NCI-H2107 (cell line): ENCODE measurements at places on chromosomes 5 and 9.

DNA sequence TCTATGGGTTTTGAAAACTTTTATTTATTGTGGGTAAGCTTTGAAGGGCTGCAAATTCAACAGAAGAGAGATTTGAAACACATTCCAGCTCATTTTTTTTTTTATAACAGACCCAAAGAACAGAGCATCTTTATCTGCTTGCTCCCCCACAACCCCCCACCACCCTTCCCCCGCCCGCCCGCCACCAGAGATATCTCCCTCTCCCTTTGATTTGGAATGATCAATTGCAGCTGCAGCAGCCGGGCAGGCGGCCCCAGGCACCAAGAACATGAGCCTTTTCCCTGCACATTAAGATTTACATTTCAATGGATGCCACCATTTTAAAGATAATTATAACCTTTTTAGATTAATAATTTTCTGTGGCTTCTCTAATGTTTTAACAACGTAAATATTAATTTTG is 510.9 kb downstream of the ZNF608 start:
- no peak for DNase-seq

GRCh38 chr5:1878050-1878849 is 4.5 kb downstream of the IRX4 start:
- no peak for DNase-seq

GRCh38 chr5:119022017-119022745 is 33.8 kb upstream of the DTWD2 start:
- DNase-seq, result no peak

GRCh38 chr5:147673791-147674190 is 108.7 kb downstream of the JAKMIP2 start:
- no peak for DNase-seq

DNA sequence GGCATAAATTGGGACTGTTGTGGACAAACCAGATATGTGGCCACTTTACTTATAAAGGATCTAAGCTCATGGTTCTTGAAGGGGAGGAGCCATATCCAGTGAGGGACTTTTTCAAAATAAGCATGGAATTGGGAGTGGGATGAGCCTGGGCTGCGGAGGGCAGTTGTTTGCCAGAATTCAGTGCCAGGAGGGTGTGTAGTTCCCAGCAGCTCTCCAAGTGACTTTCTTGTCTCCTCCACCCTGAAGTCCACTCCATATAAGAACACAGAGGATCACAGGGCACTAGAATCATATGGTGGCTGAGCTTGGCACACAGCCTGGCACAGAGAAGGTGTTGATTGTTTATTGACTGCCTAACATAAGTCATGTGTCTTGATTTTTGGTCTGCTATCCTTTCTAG is 121.1 kb downstream of the CAVIN4 start:
- DNase-seq, result no peak

GRCh38 chr9:134025606-134026541 is 593 bp downstream of the BRD3OS start:
- no peak for DNase-seq

DNA sequence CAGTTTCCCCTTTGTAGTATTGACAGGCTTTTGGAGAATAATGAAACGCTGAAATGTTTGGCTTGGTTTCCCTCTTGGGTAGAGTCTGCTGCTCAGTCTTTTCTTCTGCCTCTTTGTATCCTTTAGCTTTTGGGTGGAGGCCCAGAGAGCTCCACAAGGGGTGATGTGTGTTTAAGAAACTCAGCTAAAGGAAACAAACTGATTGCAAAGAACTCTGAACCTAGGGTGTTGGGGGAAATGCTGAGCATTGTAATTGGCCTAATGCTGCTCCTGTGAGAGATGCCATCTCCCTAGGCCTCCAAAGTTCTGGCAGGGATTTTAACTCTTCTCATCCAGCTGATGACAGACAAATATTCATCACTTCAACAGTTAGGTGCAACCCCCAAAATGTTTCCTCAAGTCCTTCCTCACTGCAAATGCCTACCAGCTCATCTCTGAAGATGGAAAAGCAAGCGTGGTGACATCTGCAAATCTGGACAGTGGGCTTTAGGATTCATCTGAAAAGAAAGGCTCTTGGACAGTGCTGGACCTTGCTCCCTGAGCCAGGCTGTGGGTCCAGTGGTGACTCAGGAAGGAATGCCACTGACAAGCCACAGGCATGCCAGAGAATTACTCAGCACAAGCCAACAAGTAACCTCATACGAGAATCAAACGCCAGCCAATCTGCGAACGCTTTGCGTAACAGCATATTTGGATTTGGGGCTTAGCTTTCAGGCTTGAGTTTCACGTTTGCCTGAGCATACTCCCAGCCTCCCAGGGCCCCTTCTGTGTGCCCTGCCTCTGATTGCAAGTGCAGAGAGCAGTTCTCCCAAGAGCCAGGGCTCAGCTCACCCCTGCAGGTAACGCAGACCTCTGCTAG is 30.5 kb upstream of the ZSWIM6 start:
- no peak for DNase-seq

DNA sequence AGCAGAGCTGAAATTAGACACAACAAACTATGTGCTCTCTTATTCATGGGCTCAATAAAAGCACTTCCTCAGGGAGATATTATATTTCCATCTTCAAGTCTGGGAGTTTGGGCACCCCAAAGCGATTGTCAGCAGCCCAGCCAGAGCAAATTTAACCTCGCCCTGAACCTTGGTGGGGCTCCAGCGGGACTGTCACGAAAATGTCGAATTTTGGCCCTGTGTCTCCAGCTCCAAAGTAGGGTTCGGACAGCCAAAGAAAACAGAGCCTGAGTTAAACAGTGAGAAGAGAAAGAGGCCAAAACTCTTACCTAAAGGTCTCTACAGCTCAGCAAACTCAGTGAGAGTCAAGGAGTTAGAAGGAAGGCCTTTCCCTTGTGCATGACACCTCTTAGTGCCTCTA is 432.9 kb downstream of the SPATA31D1 start:
- DNase-seq, result no peak

DNA sequence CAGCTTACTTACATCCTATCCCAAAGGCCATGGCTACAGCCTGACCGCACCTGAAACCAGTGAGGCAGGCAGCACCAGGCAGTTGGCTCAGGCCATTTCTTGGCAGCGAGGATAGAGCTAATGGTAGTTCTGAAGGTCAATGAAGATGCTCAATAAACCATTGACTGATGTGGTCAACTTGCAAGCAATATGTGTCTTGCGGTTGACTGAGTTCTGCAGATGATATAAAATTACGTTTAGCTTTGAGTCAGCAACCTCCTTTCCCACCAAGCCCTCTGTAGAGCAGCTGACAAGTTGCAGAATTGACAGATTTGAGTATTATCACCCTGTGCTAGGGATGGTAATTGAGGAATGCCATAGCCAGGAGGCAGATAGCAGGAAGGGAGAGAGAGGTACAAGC is 189.0 kb upstream of the PUM3 start:
- no peak for DNase-seq

GRCh38 chr5:134175921-134176510 is 734 bp downstream of the SKP1 start:
- DNase-seq, result no peak

DNA sequence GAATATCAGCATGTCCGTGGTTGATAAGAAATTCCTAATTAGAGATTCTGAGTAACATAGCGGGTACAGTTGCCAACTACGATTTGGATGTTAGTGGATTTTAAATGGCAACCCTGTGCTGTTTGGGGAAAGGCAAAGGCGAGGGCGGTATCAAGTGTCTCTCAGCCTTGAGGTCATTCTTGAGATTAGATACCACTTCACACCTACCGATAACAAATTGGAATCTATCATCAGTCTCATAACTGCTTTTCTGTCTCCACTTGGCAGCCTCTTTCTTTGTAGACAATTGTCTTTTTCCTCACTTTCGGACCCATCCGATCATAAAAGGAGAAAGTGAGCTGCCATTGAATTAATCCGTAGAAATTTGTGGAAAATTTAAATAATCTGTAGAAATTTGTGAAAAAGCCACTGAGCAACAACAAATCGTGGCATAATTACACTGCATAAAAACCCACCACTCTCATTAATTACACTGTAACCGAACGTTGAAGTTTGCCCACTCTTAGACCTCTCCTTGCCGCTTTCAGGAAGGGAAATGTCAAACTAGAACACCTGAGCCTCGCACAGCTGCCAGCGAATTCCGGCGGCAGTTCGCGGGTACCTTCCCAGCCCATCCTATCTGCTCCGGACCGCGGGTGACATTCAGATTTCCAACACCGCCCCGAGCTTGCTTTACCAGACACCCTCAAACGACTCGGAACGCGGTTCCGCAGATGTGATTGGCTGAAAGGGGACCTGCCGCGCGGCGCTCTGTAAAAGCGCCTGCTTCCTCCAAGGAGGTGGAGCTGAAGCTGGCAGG is 849 bp upstream of the RGMB start:
- DNase-seq, result peak; percentile 28

GRCh38 chr5:98776066-98776705 is 2.7 kb downstream of the RGMB start:
- DNase-seq, result no peak

DNA sequence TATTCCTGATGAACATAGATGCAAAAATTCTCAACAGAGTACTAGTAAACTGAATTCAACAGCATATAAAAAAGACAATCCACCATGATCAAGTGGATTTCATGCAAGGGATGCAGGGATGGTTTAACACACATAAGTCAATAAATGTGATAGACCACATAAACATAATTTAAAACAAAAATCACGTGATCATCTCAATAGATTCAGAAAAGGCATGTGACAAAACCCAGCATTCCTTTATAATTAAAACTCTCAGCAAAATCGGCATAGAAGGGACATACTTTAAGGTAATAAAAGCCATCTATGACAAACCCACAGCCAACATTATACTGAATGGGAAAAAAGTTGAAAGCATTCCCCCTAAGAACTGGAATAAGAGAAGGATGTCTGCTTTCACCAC is 166.9 kb upstream of the TRIM32 start:
- DNase-seq, result no peak

- no peak for DNase-seq
These were observed 39.3 kb upstream of the RAD23B start for GRCh38 chr9:107243742-107244141.

DNA sequence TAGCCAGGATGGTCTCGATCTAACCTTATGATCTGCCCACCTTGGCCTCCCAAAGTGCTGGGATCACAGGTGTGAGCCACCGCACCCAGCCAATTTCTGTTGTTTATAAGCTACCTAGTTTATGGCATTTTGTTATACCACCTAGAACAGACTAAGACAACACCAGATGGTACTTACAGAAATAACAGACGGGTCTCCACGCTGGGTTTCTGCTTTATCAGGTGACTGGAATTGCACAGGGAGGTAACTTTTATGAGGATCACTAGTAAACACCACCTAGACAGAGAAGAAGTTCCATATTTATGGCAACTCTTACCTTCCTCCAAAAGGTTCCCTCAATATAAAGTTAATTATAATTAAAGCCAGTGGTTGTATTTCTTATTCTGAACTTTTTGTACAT is 74.0 kb downstream of the CEMIP2 start:
- DNase-seq, result no peak

GRCh38 chr5:54803471-54804011 is 181.9 kb downstream of the ESM1 start:
- no peak for DNase-seq

DNA sequence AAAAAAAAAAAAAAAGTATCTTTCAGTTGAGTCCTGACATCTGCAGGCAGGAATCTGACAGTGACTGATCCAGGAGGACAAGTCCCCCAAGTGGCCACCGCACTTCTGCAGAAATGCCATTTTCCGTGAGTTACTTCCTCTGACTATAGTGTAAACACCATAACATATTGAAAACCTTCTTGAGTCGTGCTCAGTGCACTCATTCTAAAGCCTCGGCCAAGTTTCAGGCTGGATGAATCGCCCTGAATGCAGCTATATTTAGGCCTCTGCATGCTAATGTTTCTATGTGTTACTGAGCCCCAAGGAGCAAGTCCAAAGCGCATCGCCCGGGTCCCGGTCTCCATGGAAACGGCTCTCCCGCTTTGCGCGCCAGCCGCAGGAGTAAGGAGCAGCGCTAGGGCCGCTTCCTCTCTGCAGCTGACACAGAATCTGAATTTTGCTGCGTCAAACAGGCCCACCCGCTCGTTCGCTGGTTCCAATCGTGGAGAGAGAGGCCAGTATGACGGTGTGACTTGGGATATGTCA is 335.4 kb downstream of the MSX2 start:
- no peak for DNase-seq

- DNase-seq, result no peak
These were observed 1.3 kb downstream of the ZNF131 start for GRCh38 chr5:43121913-43122484.

DNA sequence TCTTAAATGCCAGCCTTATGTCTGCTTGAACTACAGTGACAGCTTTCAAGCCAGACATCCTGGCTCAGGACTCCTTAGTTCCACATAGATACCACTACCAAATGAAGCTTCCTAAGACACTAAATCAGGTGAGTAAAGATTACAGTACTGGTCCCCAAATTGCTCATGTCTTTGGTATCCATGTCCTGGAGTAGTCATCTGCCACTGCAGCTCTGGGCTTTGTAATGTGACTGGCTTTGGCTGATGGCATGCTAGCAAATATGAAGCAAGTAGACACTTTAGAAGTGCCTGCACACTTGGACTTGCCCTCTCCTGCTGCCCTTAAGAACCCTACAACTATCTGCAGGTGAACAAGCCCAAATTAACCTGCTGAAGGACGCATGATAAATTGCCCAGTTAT is 334.9 kb downstream of the BNC2 start:
- DNase-seq, result no peak

DNA sequence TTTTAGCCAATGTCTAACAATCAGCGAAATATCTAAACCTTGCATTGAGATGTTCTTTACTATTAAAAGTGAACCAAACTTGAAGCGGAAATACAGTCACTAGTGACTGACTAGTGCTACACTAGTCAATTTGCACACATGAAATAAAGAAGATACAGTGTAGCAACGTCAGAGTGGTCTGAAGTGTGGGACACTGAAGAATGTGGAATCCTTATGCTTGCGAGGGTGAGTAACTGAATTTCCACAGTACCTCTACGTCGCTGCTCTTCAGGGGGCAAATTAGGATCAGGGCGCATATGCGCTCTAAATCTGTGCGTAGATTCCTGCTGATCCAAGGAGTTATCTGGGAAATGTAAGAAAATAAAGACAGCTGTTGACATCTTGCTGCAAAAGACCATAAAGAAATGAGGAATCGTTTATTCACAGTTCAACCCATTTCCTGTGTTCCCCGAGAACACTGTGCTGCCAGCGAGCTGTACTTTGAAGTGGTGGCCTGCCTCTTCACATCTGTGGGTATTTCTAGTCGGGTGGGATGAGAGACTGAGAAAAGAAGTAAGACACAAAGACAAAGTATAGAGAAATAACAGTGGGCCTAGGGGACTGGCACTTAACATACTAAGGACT is 39.8 kb upstream of the FLT4 start:
- no peak for DNase-seq

DNA sequence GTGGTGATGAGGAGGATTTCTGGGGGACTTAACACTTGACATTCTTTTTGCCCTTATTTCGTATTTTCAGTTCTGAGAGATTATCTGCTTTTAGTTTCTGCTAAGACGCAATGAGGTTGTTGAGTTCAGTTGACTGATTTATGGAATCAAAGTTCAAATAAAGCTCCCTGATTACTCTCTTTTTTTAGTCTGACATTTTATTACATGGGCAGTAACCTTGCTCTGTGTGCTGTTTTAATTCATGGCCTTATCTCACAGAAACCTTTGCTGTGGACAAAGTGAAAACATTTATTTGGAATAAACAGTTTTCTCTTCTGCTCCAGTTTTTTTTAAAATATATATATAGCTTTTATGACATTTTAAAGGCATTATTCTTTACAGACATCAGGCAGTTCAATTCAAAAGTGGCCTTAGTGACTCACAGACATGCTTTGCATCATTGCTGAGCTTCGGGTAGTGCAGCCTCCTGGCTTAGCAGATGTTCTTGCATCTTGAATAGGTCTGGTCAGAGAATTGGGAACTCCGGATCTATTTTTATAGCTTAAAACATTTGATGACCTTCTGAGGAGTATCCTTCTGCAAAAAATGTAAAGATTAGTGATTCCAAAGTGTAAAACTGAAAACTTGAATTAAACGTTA is 162.9 kb downstream of the FAM170A start:
- no peak for DNase-seq
